H1 (cell line): ENCODE measurements at places on chromosomes 2 and 18. TPM values are rescaled to one million over a fixed set of nuclear protein-coding genes. Genes with fewer than 3 reads are reported as not detected.

Gene UGT1A9
- polyA plus RNA-seq = not detected in 2 replicates

Gene HOXD4
- not detected in 2 replicates for polyA plus RNA-seq

Gene ANO7
- 3.2 and 4.1 TPM in 2 replicates for polyA plus RNA-seq

Gene OTX1
- polyA plus RNA-seq = 0.24 and 0.53 TPM in 2 replicates

Gene PDCL3
- 9.5 and 19.8 TPM in 2 replicates for polyA plus RNA-seq

Gene SYT4
- polyA plus RNA-seq = 1.1 and 2.4 TPM in 2 replicates

Gene MYO3B
- 0.11 and 0.17 TPM in 2 replicates for polyA plus RNA-seq

Gene ATL2
- 38.8 and 66.2 TPM in 2 replicates for polyA plus RNA-seq

Gene NT5DC4
- polyA plus RNA-seq = not detected in 2 replicates

Gene STAT4
- polyA plus RNA-seq = 0.33 and 0.36 TPM in 2 replicates

Gene SERPINB2
- polyA plus RNA-seq = not detected in 2 replicates

Gene FARSB
- 13.1 and 21.0 TPM in 2 replicates for polyA plus RNA-seq

Gene BOLL
- 0.03 TPM in 1 of 2 replicates, not detected in the other for polyA plus RNA-seq

Gene DCC
- 0.13 and 0.14 TPM in 2 replicates for polyA plus RNA-seq

Gene NAT8
- polyA plus RNA-seq = not detected in 2 replicates

Gene SPP2
- not detected in 2 replicates for polyA plus RNA-seq

Gene DLGAP1
- 11.8 and 14.6 TPM in 2 replicates for polyA plus RNA-seq

Gene CCDC102B
- polyA plus RNA-seq = 0.71 and 1.1 TPM in 2 replicates

Gene RTP5
- polyA plus RNA-seq = 0.03 TPM in 1 of 2 replicates, not detected in the other

Gene PELI1
- polyA plus RNA-seq = 17.1 and 21.8 TPM in 2 replicates

Gene LOXHD1
- polyA plus RNA-seq = 0.02 and 0.03 TPM in 2 replicates

Gene ALPI
- not detected in 2 replicates for polyA plus RNA-seq

Gene SLC5A7
- 0.14 and 0.30 TPM in 2 replicates for polyA plus RNA-seq

Gene UGT1A3
- polyA plus RNA-seq = not detected in 2 replicates

Gene DOCK10
- 0.24 and 0.33 TPM in 2 replicates for polyA plus RNA-seq

Gene WNT10A
- polyA plus RNA-seq = 0.05 TPM in 1 of 2 replicates, not detected in the other

Gene CLEC4F
- polyA plus RNA-seq = not detected in 2 replicates

Gene RASGRP3
- polyA plus RNA-seq = 0.06 TPM in 2 replicates

Gene IHH
- 0.03 and 0.13 TPM in 2 replicates for polyA plus RNA-seq
